ENCODE measurements at places on chromosomes 5 and 9.

DNA sequence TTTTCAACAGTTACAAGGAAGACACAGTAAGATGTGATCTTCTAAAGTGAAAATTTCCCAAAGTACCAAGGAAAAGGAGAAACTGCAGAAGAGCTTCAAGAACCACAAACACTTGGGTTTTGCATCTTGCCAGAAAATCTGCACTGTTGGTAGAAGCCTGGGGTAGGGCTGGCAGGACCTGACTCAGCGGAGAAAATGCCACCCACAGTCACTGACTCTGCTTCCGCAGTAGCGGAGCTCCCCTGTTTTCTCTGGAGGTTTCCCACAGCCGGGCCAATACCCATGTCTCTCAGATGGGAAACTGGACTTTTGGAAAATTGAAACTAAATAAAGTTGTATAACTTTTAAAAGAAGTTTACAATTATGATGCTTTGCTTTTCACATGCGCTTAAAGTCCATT is 104.2 kb downstream of the MEF2C start:
- DNase-seq = peak; percentile 9

DNA sequence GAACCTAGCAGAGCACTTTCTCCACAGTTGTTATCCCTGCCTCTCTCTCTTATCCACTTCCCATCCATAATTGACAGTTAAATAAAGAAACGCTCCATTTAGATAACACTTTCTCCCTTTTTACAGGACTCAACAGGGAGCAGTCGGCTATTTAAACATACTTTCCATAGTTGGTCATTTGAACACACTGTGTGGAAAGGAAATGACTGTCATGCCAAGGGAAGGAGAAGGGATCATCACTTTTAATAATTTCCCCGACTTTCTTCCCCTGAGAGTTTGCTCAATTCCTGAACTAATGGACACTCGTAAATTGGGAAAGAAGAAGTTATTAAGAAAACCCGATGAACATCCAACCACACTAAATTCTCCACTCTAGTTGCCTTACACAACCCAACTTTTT is 400.8 kb upstream of the PTGER4 start:
- DNase-seq = no peak

GRCh38 chr5:101284736-101285375 is 381.8 kb upstream of the ST8SIA4 start:
- DNase-seq = no peak

GRCh38 chr9:38212016-38212415 is 143.0 kb upstream of the SHB start:
- DNase-seq = no peak

DNA sequence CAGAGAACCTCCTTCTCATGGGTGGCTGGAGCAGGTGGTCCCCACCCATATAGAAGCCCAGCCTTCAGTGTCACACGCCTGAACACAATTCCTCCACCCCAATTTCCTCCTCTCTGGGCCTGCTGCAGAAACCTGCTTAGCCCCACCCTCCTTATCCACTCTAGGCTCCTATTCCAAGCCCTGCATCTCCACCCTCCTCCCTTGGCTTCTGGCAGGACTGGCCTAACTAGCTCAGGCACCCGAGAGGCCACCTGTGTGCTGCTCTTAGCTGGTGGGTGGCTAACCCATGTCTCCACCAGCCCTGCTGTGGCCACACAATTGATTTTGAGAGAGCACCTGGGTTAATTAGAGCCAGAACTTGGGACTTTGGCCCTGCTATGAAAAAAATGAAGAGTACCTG is 77.3 kb upstream of the ATP10B start:
- DNase-seq = no peak

DNA sequence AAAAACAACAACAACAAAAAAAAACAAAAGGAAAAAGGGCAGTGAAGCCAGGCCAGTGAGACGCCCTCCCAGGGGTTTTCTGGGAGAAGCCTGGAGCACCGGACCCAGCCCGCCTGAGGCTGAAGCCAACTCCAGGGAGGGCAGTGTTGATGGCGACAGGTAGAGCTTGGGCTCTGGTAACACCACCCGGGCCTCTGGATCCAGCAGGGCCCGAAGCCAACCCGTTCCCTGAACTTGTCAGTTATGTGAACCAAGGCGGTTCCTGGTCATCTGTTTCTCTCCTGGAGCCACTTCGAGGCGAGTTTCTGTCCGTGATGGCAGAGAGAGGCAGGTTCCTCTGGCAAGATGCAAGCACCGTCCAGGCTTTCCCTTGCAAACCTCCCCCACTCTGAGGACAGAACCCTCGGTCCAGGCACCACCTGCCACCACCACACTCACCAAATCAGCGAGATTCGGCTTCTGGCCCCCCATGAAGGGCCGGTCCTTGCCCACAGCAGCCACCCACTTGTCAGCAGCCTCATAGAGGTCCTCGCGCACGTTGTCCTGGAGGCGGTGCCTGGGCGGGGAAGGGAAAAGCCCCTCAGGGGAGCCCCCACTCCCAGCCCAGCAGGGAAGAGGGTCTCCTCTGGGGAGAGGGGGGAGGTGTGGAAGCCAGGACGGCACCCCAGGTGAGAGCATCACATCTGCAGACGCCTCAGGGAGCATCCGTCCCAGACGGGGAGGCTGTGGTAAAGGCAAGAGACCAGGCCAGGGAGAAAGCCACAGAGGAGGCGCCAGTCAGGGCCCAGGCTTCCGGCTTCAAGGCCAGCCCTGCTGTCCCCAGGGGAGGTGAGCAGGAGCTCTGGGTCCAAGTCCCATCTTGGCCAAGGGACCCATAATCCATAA is 5.4 kb downstream of the PTGES2 start:
- no peak for DNase-seq

DNA sequence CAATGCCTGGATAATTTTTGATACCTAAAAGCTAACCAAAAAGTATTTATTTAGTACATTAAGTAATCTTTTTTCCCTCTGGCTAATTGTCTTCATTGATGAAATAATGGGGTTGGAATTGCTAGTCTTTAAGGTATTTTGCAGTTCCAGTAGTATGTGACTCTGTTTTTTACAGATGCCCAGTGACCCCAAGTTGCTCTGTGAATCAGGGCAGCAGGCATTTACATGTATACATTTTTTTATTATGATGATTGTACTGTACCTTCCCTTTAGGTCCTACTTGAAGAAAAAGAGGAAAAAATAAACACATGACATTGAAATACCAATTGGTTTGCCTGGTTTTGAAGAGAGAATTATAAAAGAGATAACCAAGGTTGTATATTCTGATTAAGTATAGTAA is 385.5 kb downstream of the ADGRV1 start:
- no peak for DNase-seq

DNA sequence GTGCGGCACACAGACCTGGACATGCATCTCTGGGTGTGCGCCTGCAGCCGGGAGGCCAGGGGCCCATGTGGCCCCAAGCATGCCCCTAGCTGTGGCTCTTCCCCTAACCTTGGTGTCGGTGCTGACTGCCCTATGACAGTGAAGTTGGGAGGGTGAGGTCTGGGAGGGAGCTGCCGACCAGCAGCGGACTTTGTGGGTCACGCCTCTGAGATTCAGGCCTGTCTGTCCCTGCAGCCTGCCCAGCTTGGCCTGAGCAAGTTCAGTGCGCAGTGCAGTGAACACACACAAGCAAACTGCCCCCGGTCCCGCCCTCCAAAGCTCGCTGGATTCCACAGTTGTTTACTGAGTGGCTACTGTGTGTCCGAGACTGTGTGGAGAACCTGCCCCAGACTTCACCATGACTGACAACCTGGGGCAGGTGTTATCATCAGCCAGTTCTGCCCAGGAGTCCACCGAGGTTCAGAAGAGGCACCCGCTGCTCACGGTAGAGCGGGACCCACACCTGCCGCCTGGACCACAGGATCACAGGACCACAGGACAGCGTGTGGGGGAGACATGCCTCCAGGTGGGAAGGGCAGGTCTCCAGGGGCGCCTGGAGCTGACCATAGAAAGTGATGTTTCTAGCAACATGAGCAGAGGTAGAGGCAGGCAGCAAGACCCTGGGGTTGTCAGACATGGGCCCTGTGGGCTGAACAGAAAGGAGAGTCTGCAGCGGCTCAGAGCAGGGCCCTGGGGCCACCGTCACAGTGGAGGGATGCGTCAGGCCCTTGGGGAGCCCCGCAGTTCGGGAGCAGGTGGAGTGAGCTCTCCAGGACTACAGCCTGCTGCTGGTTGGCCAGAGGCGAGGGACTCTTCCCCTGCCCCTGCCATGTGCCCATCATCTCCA is 105.1 kb downstream of the PHF2 start:
- DNase-seq = peak; percentile 1

DNA sequence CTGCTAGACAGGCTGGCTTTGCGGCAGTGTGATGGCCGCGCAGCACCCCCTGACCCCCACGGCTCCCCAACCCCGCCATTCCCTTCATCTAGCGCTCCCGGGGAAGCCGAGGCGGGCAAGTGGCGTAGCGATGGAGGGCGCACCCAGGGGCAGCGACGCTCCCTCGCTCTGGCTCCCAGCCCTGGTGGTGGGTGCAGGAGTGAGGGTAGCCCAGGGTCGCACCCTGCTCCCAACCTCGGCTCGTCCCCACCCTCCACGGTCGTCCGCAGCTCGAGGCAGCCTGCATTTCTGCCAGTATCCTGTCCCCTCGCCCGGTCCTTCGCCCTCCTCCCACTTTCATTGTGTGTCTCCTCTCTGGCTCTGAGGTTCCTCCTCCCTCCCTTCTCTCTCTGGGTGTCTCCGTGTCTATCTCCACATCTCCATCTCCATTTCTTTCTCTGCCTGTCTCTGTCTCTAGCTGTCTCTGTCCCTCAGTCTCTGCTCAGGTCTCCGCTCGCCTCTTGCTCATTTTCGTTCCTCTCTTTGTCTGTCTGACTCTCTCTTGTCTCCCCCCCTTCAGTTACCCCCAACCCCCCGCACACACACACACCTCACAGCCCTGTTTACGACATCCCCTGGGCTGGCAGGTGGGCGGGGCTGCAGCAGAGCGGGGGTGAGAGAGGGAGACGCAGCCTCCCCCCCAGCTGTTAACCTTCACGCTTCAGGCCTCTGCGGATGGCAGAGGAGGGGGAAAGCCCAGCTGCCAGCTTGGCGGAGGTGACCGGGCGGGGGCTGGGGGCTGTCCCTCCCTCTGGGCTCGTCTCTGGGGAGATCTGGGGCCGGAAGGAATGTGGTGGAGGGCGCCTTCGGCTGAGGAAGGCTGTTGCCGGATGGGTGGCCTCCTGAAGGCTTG is 48.7 kb upstream of the PSD2 start:
- peak; percentile 79 for DNase-seq

DNA sequence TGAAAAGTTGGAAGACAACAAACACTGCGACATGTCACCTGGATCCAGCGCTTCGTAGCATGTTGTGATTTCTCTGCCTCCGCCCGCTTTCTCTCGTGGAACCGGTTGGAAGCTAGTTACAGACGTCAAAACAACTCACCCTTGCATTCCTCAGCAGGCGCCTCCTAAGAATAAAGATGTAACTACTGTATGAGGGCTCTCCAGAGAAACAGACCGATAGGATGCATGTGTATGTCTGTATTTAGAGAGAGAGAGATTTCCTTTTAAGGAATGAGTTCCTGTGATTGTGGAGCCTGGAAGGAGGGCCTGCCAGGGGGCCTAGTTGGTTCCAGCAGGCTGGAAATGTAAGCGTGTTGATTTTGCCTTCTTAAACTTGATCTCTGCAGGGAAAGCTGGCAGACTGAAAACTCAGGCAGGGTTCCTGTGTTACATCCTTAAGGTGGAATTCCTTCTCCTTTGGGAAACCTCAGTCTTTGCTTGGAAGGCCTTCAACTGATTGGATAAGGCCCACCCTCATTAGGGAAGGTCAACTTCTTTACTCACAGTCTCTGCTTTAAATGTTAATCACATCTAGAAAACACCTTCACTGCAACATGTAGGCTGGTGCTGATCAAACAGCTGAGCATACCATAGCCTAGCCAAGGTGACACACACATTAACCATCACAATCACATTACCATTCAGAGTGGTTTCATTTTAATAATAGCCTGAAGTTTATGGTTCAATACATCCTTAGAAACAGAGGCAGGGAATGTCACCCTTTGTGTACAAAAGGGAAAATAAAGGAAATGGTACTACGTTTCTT is 163.8 kb downstream of the SYK start:
- DNase-seq = no peak

GRCh38 chr9:117395151-117395650 is 19.7 kb downstream of the ASTN2 start:
- no peak for DNase-seq

DNA sequence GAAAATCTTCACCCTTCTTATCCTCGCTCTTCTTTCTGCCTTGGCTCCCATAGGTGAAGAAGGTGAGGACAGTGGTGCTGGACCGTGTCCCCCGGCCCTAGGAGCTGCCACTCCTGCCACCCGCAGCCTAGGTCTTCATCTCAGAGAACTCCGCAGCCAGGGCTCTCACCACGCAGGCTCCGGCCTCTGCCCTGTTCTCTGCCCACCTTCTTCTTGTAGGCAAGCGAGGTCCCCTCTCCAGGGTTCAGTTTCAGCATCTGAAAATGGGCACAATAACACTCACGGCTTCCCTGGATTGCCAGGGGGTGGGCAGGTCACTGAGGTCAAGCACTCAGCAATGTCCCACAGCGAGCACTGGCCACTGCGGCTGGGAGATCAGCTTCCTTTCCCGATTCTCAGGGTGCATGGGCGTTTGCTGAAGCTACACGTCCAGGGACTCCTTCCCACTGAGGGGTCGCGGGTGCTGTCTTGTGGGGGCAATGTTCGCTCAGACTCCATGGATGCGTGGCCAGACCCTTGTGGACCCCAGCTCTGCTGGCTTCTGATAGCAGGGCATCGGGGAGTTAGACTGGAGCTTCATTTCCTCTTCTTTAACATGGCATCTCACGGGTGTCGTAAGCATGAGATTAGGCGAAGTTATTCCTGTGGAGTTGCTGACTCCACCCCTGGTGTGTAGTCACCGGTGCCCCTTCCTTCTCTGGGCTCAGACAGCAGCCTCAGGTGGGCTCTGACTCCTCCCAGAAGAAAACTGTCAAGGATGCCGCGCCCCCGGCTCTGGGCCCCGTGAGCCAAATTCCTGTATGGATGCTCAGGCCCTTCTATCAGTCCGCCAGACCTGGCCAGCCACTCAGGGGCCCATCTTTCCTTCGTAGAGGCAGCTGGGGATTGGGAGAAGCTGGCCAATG is 145.1 kb upstream of the IRX2 start:
- no peak for DNase-seq

GRCh38 chr9:37104183-37104889 is 16.0 kb upstream of the ZCCHC7 start:
- DNase-seq = peak; percentile 40

GRCh38 chr5:175654807-175655206 is 3.1 kb upstream of the HRH2 start:
- DNase-seq = peak; percentile 41

DNA sequence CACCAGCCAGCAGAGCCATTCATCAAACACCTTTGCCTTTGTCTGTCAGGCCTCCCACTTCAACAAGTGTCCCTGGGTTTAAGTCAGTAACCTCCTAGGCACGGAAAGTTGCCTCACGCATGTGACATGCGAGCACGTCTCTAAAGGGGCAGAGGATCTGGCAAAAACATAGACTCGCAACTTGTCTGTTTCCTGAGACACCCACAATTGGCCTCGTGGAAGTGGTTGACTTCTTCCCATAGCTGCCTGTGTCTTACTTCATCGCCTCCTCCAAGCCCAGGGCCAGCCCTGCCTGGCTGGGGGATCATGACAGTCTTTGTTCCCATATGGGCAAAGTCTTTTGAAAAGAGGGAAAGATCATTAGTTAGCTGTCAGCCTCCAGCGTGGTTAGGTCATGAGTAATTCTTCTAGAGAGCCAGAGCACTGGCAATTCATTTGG is 35.5 kb upstream of the GLRX start:
- DNase-seq = no peak

GRCh38 chr9:134028076-134028475 is 2.8 kb downstream of the BRD3OS start:
- no peak for DNase-seq

- DNase-seq = peak; percentile 70
These were observed 28.4 kb downstream of the TIMD4 start for GRCh38 chr5:156934450-156935211.

Data from stimulated activated CD4-positive, alpha-beta T cell treated with anti-CD3 and anti-CD28 coated beads, Interleukin-15, amount 100 ng/mL, for 24 hours (primary cell).